Muscle of back (tissue), 13 donors: ENCODE measurements at places on chromosomes 1 and 21.

DNA sequence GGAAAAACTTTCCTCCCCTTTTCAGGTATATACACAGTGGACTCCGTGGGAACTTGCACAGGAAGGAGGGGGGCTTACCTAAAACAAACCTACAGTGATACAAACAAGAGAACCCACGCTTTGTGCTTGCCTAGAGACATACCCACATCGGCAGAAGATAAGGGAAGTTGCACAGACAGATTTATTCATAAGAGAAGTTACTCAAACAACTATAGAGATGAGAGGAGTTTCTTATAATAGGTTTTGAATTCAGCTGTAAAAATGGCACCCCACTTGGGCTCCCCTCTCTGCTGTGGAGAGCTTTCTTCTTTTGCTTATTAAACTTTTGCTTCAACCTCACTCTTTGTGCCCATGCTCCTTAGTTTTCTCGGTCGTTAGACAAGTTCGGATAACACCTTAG lies 1.8 kb upstream of the DUSP12 start:
- DNase-seq, result no peak

DNA sequence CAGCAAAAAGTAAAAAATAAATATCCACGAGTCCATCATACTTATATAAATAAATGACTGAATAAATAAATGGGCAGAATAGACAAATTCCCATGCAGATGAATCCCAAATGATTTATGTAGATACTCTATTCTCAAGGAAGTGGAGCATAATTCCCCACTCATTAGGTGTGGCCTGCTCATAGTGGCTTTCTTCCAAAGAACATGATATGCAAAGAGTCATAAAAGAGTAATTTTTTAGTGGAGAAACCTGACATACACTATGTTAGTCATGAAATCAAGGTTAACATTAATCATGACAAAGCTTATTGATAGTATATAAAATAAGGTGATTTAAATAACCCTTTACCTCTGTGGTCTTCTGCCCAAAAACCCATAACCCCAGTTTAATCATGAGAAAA lies 298.9 kb downstream of the DPYD start:
- no peak for DNase-seq

- no peak for DNase-seq
These were observed 306.5 kb downstream of the AJAP1 start for GRCh38 chr1:4960782-4961475.

GRCh38 chr1:196377811-196378210 lies 230.4 kb downstream of the KCNT2 start:
- no peak for DNase-seq

- no peak for DNase-seq
These were observed 63.8 kb upstream of the ATP1A1 start for GRCh38 chr1:116309090-116309870.
